NCI-H1105 treated with DMSO at 0.1 percent for 48 hours (cell line): ENCODE measurements at places on chromosomes 2 and 18.
A peak's percentile ranks its signal among the peaks of the same experiment; 100 is the strongest.

DNA sequence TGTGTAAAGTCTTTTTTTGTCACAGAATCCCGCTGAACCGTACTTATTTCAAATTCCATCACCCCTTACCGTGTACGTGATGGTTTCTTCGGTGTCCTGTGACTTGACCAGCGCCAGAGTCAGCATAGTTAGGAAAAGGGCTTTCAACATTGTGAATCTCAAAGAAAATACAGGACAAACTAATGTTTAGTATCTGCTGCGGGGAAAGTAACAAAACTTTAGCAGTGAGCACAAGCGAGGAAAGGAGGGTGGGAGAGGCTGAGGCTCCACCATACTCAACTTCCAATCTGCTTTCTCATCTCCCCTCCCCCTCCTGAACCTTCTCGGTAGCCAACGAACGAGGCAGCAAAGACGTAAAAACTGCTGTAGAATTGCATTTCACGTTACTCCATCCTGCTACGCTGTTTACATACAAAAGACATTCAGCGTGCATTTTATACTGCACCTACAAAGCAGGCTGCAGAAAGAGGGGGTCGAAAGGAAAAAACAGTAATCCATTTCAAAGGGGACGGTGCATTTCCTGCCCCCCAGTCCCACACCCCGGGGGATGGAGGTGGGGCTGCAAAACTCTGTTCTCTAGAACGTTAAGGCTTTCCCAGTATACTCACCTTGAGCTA lies 1.2 kb downstream of the EFEMP1 start:
- no peak for DNase-seq

GRCh38 chr2:122516775-122517174 lies 761.3 kb downstream of the TSN start:
- no peak for DNase-seq

DNA sequence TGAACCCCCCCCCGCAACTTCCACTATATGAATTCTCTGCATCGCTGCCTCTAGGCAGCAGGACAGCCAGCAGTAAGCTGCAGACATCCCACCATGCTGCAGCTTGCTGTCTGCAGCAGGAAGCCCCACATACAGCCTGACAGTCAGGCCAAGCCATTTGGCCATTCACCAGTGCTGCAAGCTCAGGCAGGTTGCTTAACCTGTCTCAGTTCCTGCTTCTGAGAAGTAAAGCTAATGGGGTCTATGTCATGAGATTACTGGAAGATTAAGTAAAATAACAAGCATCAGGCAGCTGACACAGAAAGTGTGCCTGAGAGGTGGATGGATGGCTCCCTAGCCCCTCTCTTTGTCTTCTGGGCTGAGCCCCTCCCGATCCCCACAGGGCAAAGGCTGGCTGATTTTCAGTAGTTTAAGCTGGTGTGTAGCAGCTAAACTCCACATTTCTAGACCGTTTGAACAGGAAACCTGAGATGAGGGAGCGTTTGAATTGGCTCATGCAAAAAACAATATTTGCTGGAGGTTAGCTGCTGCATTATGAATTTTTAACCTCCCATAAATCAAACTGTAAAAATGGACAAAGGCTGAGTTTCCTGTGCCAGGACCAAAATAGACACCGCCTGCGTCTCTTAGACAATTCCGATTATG lies 193.8 kb upstream of the ARL4C start:
- peak; percentile 99 for DNase-seq

DNA sequence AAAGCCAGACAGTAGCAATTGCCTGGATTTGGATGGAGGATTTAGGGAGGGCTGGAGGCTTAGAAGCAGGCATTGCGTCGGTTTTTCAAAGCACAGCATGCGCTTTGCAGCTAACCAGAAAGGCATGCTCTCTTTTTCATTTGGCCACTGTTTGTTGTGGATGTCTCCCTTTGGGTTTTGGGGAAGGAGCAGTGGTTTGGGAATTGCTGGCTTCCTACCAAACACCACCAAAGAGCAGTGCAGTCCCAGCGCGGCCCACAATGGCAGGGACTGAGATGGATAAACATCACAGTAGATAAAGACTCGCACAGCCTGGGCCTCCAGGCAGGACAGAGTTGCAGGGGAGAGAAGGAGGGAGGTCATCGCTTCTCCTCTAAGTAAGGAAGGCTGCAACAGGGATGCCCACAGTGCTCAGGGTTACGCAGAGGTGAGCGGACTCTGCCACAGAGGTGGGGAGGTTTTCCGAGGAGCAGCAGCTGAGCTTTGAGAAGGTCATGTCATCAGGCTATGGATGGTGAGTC lies 148.5 kb downstream of the MYT1L start:
- DNase-seq: no peak
